CD14-positive monocyte (primary cell): ENCODE measurements at places on chromosomes 16 and 17. TPM values are rescaled to one million over a fixed set of nuclear protein-coding genes. Genes with fewer than 3 reads are reported as not detected.

DNA sequence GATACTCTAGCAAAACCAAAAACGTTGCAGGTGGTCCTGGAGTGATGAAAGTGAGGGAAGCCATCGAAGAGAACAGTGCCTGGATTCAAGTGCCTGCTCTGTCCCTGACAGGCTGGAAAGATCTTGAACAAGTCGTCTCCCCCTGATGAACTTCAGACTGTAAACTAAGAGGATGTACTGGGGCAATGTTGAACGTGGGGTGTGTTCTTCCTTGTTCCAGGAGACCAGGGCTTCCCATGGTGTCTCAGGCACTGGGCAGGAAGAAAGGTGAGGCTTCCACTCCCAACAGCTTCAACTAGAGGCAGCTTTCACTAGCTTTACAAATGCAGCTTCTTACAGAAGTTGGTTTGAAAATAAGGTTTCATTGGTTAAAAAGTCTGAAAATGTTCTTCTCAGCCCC is 21.4 kb upstream of the NF1 start:
- H3K27ac ChIP-seq, result no peak overlapping the region
- H3K36me3 ChIP-seq, result no peaks in the 10 kb centered on the region
- DNase-seq, result no peak
- H3K27me3 ChIP-seq, result no peaks in the 10 kb centered on the region

Gene CCL13
- polyA plus RNA-seq, result not detected

Gene JPT1
- 181 TPM for polyA plus RNA-seq

- H3K27ac ChIP-seq, result no peak overlapping the region
- no peaks in the 10 kb centered on the region for H3K27me3 ChIP-seq
- H3K4me1 ChIP-seq, result peaks cover 24% of the 10 kb centered on the region
- H3K36me3 ChIP-seq, result peaks cover 35% of the 10 kb centered on the region
- no peak for DNase-seq
- H3K4me3 ChIP-seq, result no peak overlapping the region
Observed at GRCh38 chr16:24015923-24016322, 180.1 kb downstream of the PRKCB start.

DNA sequence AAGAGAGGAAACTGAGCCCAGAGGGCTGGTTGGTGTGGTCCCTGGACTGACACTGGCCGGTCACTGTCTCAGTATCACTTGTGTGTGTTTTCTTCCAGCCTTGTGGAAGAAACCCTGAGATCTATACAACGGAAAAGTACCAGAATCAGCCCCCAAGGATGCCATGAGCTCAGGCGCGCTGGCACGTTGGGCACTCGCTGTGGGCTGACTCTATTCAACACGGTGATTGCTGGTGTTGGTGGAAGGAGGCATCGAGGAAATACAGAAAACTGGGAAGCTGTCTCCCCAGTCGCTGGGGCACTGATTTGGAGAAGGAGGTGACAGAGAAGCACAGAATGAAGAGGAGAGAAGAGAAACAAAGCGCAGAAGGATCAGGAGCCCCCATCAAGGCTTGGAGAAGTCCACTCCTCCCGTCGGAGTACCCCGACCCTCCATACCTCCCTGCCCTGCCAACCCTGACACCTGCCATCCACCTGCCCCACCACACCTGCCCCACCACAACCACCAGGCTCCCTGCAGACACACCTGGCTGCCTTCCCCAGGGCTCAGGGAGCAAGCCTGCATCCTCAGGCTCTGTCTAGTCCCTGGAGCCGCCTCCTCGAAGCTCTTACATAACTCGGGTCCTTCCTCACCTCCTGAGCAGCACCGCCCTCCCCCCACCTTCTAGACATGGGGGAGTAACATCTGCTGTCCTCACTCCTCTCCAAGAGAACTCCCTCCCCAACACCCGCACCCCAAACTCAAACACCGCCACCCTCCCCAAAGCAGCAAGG is 66.5 kb downstream of the RBFOX3 start:
- no peak overlapping the region for H3K4me3 ChIP-seq
- no peaks in the 10 kb centered on the region for H3K27me3 ChIP-seq
- no peak overlapping the region for H3K27ac ChIP-seq

Gene NETO2
- polyA plus RNA-seq, result 14.3 TPM

- no peak overlapping the region for H3K4me3 ChIP-seq
- H3K27ac ChIP-seq, result no peak overlapping the region
- no peaks in the 10 kb centered on the region for H3K27me3 ChIP-seq
Observed at GRCh38 chr16:6861815-6862477, 470.7 kb upstream of the RBFOX1 start.

DNA sequence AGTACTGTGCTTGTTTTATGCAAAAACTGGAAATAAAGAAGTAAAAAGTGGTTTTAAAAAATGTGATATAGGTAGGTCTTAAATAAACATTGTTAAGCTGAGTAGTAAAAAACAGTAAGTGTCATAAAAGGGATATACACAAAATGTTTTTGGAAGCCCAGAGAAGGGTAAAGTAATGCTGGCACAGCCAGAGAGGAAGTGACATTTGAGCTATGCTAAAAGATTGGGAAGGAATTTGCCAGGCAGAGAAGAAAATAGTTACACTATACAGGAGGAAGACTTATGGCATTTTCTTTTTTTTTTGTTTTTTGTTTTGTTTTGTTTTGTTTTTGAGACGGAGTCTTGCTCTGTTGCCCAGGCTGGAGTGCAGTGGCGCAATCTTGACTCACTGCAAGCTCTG is 40.8 kb upstream of the TAOK1 start:
- no peak for DNase-seq
- no peaks in the 10 kb centered on the region for H3K27me3 ChIP-seq
- no peak overlapping the region for H3K27ac ChIP-seq
- no peak overlapping the region for H3K4me3 ChIP-seq

GRCh38 chr17:22138861-22139469 is 446.6 kb downstream of the KCNJ18 start:
- H3K36me3 ChIP-seq, result no peaks in the 10 kb centered on the region
- no peak for DNase-seq
- H3K27ac ChIP-seq, result no peak overlapping the region
- H3K4me3 ChIP-seq, result no peak overlapping the region
- no peaks in the 10 kb centered on the region for H3K4me1 ChIP-seq

- H3K36me3 ChIP-seq, result peaks cover 95% of the 10 kb centered on the region
- no peak for DNase-seq
- no peaks in the 10 kb centered on the region for H3K4me1 ChIP-seq
Observed at GRCh38 chr16:2769100-2769529, 8.0 kb downstream of the ELOB start.

- H3K36me3 ChIP-seq, result no peaks in the 10 kb centered on the region
- no peak overlapping the region for H3K4me3 ChIP-seq
- no peak overlapping the region for H3K27ac ChIP-seq
- DNase-seq, result no peak
- H3K4me1 ChIP-seq, result no peaks in the 10 kb centered on the region
- no peaks in the 10 kb centered on the region for H3K27me3 ChIP-seq
Observed at GRCh38 chr17:75551266-75551665, 25.8 kb downstream of the LLGL2 start.

Gene SNAI3
- polyA plus RNA-seq, result 4.2 TPM

Gene CD7
- polyA plus RNA-seq, result 3.6 and 5.1 TPM in 2 replicates

Gene ATP1B2
- not detected for polyA plus RNA-seq

Gene DNAI2
- not detected for polyA plus RNA-seq

GRCh38 chr16:21950782-21951521 is 2.2 kb upstream of the UQCRC2 start:
- peak; percentile 9 for DNase-seq
- no peak overlapping the region for H3K4me3 ChIP-seq
- peaks cover 22% of the 10 kb centered on the region for H3K4me1 ChIP-seq
- no peaks in the 10 kb centered on the region for H3K36me3 ChIP-seq
- no peak overlapping the region for H3K27ac ChIP-seq

Gene JPH3
- not detected for polyA plus RNA-seq

Gene CHST4
- not detected in 2 replicates for polyA plus RNA-seq

GRCh38 chr17:28500712-28501379 is 5.3 kb upstream of the FOXN1 start:
- no peaks in the 10 kb centered on the region for H3K36me3 ChIP-seq
- no peak overlapping the region for H3K27ac ChIP-seq

DNA sequence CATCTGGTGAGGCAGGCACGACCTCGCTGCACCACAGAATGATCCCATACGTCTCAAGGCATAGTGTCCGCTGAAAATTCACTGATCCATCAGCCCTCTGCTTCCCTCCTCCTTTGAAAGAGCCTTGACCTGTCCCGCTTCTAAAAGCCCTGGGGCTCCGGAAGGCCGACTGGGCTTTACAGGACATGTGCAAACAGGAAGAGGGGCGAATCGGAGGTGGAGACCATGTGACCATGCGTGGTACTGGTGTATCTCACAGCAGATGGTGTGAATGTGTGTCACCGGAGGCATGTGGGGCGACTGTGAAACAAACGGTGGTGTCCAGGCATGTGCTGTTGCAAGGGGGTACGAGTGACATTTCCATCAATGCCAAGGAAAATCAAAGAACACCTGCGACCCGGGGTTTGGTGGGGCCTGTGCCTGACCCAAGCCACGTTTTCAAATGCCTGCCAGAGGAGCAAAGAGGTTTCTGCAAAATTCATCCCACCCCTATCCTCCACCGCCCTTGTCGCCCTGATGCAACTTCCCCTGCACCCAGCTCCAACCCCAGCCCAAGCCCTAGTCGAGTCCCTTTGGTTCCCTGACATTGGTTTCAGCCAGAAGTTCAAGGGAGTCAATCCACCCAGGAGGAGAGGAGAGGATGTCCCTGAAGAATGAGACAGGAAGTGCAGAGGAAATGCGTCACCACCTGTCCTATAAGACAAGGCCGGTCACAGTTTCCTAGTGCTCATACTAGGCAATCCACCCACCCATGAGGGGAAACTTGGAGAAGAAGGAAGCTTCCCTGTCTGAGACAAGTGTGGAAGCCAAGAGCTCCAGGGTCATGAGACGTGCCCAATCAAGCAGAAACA is 5.9 kb upstream of the KCNJ18 start:
- H3K4me1 ChIP-seq, result no peaks in the 10 kb centered on the region
- no peaks in the 10 kb centered on the region for H3K27me3 ChIP-seq
- H3K27ac ChIP-seq, result no peak overlapping the region
- DNase-seq, result no peak
- no peak overlapping the region for H3K4me3 ChIP-seq

Gene CCL3
- 328 and 382 TPM in 2 replicates for polyA plus RNA-seq

Gene ZNF18
- 5.4 TPM for polyA plus RNA-seq

DNA sequence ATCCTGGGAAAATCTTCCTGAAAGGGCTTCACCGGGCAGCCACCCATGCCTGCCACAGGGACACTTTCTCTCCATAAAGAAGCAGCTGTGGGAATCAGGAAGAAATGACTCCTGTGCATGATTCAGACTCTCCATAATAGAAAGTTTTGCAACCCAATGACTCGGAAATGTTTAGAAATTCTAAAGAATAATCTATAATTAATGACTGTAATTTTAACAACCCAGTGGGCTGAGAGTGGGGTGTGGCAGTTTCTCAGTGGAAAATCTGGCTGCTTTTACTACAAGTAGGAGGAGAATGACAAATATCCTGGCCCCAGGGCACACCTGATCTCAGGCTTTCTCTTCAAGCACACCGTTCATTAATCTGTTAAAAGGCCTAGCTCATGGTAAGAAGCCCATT is 25.7 kb downstream of the IRF8 start:
- H3K27me3 ChIP-seq, result no peaks in the 10 kb centered on the region
- peaks cover 53% of the 10 kb centered on the region for H3K4me1 ChIP-seq
- H3K4me3 ChIP-seq, result no peak overlapping the region
- peak; percentile 71 for DNase-seq
- peak overlapping the region; percentile 52 for H3K27ac ChIP-seq

- H3K27ac ChIP-seq, result no peak overlapping the region
- H3K36me3 ChIP-seq, result no peaks in the 10 kb centered on the region
- H3K4me1 ChIP-seq, result no peaks in the 10 kb centered on the region
- no peak overlapping the region for H3K4me3 ChIP-seq
- no peak for DNase-seq
Observed at GRCh38 chr17:71921796-71922195, 199.0 kb upstream of the SOX9 start.

GRCh38 chr17:82384730-82385481 is 13.3 kb downstream of the UTS2R start:
- DNase-seq, result no peak
- no peaks in the 10 kb centered on the region for H3K36me3 ChIP-seq
- H3K27ac ChIP-seq, result no peak overlapping the region
- no peaks in the 10 kb centered on the region for H3K27me3 ChIP-seq

Gene CASKIN1
- not detected for polyA plus RNA-seq

DNA sequence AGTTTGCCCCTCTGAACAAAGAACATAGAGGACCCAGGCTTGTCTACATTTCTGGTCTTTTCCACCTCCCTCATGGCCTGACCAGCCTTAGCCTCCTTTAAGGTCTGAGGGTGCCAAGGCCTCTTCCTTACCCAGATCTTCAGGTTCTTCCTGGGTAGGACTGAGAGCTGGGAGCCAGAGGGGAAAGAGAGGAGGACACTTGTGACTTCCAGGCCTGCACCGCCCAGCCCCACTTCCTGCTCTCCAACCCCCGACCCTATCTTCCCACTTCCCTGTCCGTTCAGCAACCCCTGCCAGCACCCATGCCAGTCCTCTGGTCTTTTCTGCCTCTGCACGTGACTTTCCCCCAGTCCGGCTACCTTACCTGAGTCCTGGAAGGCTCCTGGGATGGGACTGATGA is 534 bp downstream of the PRSS36 start:
- H3K4me1 ChIP-seq, result peaks cover 46% of the 10 kb centered on the region
- peak overlapping the region; percentile 76 for H3K27ac ChIP-seq
- H3K27me3 ChIP-seq, result no peaks in the 10 kb centered on the region
- no peak for DNase-seq
- H3K36me3 ChIP-seq, result no peaks in the 10 kb centered on the region

GRCh38 chr17:78368348-78368747 is 8.5 kb upstream of the SOCS3 start:
- no peaks in the 10 kb centered on the region for H3K36me3 ChIP-seq
- H3K27me3 ChIP-seq, result no peaks in the 10 kb centered on the region
- no peaks in the 10 kb centered on the region for H3K4me1 ChIP-seq
- no peak overlapping the region for H3K27ac ChIP-seq

- peaks cover 27% of the 10 kb centered on the region for H3K4me1 ChIP-seq
- no peak overlapping the region for H3K27ac ChIP-seq
- H3K27me3 ChIP-seq, result no peaks in the 10 kb centered on the region
- no peak overlapping the region for H3K4me3 ChIP-seq
Observed at GRCh38 chr17:44146375-44147346, 4.9 kb downstream of the HROB start.

DNA sequence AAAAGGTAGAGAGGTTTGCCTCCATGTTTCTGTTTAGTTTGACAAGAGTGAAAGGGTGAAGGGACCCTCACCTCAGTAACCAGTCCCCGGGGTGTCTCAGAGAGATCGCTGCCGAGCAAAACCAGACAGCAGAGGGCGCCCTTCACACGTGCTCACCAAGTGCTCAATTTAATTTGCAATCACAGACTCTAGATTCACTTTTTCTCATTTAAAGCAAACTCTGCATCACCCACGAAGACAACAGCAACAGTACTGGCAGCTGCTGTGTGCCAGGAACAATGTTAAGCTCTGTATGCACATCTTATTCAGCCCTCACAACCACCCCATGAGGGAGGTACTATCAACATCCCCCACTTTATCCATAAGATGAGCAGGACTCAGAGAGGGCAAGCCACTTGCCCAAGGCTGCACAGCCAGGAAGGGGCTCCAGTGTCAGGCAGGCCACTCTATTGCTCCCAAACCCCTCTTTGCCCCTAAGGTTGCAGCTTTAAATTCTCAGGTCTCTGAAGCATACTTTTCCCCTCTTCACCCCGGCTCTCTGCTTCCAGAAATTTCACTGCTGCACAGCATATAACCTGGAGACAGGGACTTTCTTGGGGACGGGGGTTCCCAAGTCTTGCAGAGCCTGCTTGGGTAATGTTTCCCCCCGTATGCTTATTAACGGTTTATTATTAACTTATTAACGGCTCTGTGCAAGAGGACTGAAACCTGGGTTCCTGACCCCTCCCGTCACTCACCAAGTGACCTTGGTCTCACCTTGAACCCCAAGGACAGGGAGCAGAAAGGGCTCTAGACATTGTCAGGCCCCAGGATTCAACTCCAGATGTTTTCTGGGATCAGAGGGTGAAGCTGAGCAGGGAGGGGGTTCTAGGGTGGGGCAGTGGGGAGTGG is 70.9 kb downstream of the CNGB1 start:
- H3K36me3 ChIP-seq, result no peaks in the 10 kb centered on the region
- DNase-seq, result peak; percentile 64
- no peaks in the 10 kb centered on the region for H3K27me3 ChIP-seq
- no peak overlapping the region for H3K4me3 ChIP-seq

Gene EEF2KMT
- 6.8 TPM for polyA plus RNA-seq
